ENCODE measurements at places on chromosomes 3 and 15.

GRCh38 chr3:113533534-113533892, 1.2 kb downstream of the SIDT1 start:
- no peak for DNase-seq

DNA sequence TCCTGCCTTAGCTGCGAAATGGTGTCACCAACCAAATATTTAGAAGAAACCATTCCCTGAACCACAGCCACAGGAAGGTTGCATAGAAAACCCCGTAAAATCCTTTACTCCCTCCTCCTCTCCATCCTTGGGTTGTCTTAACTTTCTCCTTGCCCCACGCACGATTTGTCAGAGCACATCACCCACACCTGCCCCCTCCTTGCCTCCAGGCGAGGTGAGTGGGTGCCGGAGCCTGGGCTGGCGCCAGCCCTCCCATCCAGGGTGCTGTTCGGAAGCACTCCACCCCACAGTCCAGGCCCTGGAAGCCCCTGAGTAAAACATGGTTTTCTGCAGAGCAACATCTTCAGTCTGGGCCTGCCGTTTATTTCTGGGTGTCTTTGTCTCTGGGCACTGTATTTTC, 3.7 kb downstream of the GHRL start:
- DNase-seq, result no peak

- no peak for DNase-seq
These were observed 10.4 kb upstream of the SEC13 start for GRCh38 chr3:10331320-10331719.

DNA sequence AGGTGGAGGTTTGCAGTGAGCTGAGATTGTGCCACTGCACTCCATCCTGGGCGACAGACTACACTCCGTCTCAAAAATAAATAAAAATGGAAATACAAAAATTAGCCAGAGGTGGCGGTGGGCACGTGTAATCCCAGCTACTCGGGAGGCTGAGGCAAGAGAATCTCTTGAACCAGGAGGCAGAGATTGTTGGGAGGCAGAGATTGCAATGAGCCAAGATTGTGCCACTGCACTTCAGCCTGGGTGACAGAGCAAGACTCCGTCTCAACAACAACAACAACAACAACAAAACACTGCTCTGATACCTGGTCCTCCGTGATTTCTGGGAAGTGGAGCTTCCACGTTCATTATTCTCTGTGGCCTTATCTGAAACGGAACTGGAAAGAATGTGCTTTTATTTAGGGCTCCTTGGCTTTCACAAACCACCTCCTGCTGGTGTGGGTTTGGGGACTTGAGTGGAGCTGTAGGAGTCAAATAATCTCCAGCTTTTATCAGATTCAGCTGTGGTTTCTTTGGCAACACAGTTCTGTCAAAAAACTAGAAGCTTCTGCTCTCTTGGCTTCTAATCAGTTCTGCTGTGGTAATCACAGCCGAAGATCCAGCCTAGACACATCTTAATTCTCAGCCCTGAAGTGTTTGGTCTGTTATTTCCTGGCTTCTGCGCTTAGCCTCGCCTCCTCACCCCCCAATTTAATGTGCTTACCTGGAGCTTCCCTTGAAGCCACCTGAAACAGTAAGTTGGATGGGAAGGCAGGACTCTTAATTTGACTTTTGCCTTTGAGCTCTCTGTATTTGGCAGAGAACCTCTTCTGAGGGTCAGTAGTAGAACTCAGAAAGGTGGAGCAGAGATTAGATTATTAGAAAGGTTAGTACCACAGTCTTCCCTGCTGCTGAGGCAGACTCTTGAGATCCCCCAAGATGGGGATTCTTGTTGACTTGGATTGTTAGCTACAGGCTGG, 21.4 kb downstream of the IRAK2 start:
- DNase-seq, result no peak

- DNase-seq, result no peak
These were observed 47.3 kb upstream of the BCL6 start for GRCh38 chr3:187792521-187792920.

GRCh38 chr3:78647726-78648125, 1120.1 kb downstream of the ROBO1 start:
- DNase-seq, result no peak

DNA sequence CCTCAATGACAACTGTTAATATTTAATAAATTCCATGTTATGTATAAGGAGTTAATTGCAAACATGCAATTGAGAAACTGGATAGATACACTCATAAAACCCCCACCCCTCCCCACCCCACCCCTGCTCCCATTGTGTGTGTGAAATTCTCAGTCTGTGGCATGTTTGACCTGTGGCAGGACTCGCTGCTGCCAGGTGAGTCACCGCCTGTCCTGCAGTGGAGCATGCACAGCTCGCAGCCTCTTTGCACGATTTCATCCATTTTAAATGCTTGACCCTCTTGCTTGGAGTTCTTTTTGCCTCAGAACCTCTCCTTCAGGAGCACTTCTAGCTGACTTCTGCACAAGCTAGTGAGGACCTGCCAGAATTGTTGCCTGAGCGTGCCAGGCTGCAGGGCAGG, 5.3 kb upstream of the APEH start:
- peak; percentile 57 for DNase-seq

- no peak for DNase-seq
These were observed 163.8 kb upstream of the RGMA start for GRCh38 chr15:93252780-93253179.

- DNase-seq, result no peak
These were observed 466.0 kb upstream of the NR2F2 start for GRCh38 chr15:95864467-95864886.
